ENCODE measurements at places on chromosomes 6 and 20. TPM values are rescaled to one million over a fixed set of nuclear protein-coding genes. Genes with fewer than 3 reads are reported as not detected.

DNA sequence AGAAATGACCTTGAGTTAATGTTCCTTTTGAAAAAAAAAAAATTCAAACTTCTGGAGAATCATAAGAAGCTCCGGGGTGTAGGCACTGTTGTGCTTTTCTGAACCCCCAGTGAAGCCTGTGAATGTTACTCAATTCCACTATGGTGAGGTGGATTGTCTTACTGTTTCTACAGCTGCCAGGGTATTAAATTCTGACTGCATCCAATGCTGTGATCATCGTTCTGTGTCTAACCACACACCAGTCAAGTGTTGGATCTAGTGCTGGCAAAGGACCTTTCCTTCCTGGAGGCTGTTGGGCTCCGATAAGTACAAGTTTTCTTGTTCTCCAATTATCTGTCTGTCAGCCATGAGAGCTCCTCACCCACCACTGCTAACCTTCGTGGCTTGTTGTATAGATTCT lies 162.0 kb upstream of the EPHA7 start:
- no peaks in the 10 kb centered on the region for H3K27me3 ChIP-seq
- H3K36me3 ChIP-seq, result no peaks in the 10 kb centered on the region
- no peak overlapping the region for H3K4me3 ChIP-seq
- DNase-seq, result no peak
- H3K4me1 ChIP-seq, result no peaks in the 10 kb centered on the region

The CLVS2 gene
- total RNA-seq, result not detected

DNA sequence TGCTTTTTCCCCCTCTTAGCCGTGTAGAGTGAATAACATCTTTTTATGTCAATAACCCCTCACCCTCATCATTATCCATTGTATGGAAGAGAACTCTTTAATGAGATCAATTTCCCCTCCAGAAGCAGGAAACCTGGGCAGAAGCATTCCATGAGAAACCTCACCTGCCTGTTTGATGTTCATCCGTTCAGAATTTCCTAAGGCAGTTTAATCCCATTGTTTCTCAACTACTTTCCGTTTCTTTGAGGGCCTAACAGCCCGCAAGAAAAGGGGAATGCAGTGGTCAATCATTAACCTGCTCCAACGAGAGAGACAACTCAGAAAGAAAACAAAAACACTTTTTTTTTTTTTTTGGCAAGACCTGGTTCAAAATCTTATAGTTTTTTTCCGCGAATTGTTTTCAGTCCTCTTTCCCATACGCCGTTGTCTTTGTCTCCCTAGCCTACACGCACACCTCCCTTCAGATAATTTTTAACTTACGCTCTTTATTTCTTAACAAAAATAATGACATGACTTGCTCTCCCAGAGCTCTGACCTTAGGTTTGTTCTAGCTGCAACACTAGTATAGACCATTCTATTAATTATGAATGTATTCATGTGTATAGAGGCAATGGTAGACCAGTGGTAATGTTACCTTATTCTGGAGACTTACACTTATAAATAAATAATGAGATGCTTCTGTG lies 25.6 kb upstream of the ID4 start:
- DNase-seq, result no peak
- H3K4me3 ChIP-seq, result no peak overlapping the region
- H3K36me3 ChIP-seq, result no peaks in the 10 kb centered on the region
- peaks cover 2% of the 10 kb centered on the region for H3K27me3 ChIP-seq

DNA sequence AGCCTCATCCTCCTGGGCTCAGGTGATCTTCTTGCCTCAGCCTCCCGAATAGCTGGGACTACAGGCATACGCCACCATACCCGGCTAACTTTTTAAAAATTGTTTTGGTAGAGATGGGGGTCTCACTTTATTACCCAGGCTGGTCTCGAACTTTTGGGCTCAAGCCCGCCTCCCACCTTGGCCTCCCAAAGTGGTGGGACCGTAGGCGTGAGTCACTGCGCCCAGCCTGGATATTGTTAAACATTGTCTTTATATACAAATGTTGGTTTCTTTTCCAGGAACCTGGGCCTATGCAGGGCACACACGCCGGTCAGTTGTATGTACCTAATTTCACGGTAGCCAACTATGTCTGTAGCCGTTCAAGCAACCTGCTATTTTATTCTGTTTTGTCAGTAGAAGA lies 60.1 kb downstream of the SYNJ2 start:
- no peak overlapping the region for H3K27ac ChIP-seq
- H3K36me3 ChIP-seq, result peaks cover 45% of the 10 kb centered on the region
- no peak for DNase-seq
- H3K4me3 ChIP-seq, result no peak overlapping the region
- H3K4me1 ChIP-seq, result peaks cover 21% of the 10 kb centered on the region
- no peaks in the 10 kb centered on the region for H3K27me3 ChIP-seq

DNA sequence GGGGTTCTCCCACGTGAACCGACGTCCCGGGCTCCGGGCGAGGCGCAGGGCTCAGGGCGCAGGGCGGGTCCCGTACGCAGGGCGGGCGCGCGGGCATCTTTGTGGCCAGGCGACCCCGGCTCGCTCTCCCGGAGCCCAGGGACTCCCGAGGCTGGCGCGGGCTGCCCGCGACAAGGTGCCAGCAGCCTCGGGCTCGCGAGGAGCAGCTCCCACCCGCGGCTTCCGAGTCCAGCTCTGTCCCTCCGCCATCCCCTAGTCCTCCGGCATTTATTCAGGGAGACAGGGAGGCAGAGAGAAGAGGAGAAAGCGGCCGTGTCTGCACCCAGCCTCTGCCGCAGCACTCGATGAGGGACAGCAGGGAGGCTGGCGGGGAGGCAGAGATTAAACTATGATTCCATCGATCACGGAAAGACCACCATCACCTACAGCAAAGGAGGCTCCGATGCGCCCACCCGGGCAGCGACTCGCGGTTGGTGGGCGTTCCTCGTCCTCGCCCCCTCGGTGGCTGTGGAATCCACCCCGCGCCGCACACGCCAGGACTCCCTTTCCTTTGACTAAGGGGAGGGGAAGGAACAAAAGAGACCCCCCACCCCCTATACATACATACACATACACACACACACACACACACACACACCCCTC lies 1.1 kb downstream of the RGS17 start:
- peaks cover 16% of the 10 kb centered on the region for H3K4me1 ChIP-seq
- no peak overlapping the region for H3K27ac ChIP-seq
- H3K27me3 ChIP-seq, result peaks cover 56% of the 10 kb centered on the region
- H3K36me3 ChIP-seq, result no peaks in the 10 kb centered on the region
- no peak for DNase-seq

DNA sequence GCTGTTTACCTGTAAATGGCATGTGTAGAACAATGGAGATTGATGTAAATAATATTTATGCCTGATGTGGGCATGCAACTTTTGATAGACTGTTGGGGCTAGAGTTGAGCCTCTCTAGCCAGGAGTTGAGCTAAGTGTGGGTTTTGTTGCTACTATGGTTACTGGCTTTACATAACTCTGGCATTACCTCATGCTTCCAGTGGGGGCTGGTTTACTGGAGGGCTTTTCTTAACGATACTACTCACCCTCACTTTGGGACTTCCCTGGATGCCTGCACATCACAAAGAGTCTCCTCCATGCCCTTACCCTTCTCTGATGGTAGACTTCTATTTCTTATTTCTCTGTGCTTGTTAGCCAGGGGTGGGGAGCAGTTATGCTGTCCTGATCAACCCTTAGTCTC lies 524.6 kb upstream of the CDH4 start:
- H3K27me3 ChIP-seq, result no peaks in the 10 kb centered on the region
- H3K4me3 ChIP-seq, result no peak overlapping the region
- no peaks in the 10 kb centered on the region for H3K36me3 ChIP-seq
- no peak for DNase-seq
